Progenitor cell of endocrine pancreas (in vitro differentiated cells): ENCODE measurements at places on chromosomes 4 and X. TPM values are rescaled to one million over a fixed set of nuclear protein-coding genes. Genes with fewer than 3 reads are reported as not detected.

The MAB21L2 gene
- 0.19 and 0.51 TPM in 2 replicates for total RNA-seq

GRCh38 chr4:176090115-176090514 is 24.5 kb downstream of the WDR17 start:
- no peaks in the 10 kb centered on the region for H3K27me3 ChIP-seq
- no peaks in the 10 kb centered on the region for H3K4me1 ChIP-seq
- H3K36me3 ChIP-seq: peaks cover 2% of the 10 kb centered on the region
- no peak overlapping the region for H3K27ac ChIP-seq
- H3K4me3 ChIP-seq: no peak overlapping the region

DNA sequence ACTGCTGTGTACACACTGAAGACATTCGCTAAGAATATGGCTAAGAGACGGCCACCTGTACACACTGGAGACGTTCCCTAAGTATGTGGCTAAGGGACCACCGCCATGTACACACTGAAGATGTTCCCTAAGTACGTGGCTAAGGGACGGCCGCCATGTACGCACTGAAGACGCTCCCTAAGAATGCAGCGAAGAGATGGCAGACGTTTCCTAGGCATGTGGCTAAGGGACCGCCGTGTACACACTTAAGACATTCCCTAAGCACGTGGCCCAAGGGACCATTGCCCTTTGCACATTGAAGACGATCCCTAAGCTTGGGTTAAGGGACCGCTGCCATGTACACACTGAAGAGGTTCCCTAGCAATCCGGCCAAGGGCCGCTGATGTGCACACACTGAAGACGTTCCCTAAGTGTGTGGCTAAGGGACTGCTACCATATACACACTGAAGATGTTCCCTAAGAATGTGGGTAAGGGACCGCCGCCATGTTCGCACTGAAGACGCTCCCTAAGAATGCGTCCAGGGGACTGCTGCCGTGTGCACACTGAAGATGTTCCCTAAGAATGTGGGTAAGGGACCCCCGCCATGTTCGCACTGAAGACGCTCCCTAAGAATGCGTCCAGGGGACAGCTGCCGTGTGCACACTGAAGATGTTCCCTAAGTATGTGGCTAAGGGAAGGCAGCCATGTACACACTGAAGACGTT is 36.7 kb downstream of the DHRSX start:
- H3K27ac ChIP-seq: no peak overlapping the region
- no peak overlapping the region for H3K4me3 ChIP-seq
- H3K4me1 ChIP-seq: peaks cover 8% of the 10 kb centered on the region
- H3K36me3 ChIP-seq: peaks cover 4% of the 10 kb centered on the region
- H3K27me3 ChIP-seq: no peaks in the 10 kb centered on the region

DNA sequence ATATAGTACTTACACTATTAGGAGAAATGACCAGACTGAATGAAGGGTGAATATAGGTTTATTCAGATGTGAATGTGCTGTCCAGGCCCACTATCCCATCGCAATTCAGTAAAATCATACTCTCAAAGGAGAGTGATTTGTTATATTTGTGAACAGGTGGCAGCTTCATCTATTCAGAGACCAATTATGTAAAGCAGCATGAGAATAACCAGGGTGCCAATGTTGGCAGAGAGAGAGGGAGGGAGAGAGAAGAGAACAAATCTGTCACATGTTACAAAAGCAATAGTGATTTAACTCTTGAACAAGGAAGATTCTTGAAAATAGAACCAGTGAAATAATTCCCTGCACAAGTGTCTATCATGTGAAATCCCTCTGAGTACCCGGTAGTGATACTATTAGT is 38.9 kb upstream of the TLL1 start:
- H3K4me1 ChIP-seq: no peaks in the 10 kb centered on the region
- H3K4me3 ChIP-seq: no peak overlapping the region
- H3K27ac ChIP-seq: no peak overlapping the region
- no peaks in the 10 kb centered on the region for H3K27me3 ChIP-seq

DNA sequence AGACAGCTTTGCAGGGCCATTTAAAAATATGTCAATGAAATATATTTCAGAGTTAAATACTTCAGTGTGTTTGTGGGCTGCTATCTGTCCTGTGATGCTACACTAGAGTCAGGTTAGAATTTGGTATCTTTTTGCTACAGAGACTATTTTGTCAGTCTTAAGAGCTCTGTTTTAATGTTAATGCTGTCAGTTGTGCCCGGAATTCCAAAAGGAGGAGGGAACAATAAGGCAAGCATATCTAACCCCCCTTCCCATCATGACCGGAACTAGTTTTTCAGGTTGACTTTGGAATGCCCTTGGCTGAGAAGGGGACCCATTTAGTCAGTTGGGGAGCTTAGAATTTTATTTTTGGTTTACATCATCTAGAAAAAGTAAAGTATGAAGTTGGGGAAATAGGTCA is 34.9 kb upstream of the SLC25A4 start:
- H3K4me1 ChIP-seq: peaks cover 14% of the 10 kb centered on the region
- no peak overlapping the region for H3K4me3 ChIP-seq
- no peak for DNase-seq
- H3K27ac ChIP-seq: no peak overlapping the region
- H3K27me3 ChIP-seq: peaks cover 4% of the 10 kb centered on the region

GRCh38 chr4:108029016-108029720 is 39.5 kb downstream of the HADH start:
- no peaks in the 10 kb centered on the region for H3K27me3 ChIP-seq
- no peaks in the 10 kb centered on the region for H3K4me1 ChIP-seq
- DNase-seq: no peak
- no peak overlapping the region for H3K4me3 ChIP-seq
- no peak overlapping the region for H3K27ac ChIP-seq

The POU3F4 gene
- 0.53 and 0.67 TPM in 2 replicates for total RNA-seq

DNA sequence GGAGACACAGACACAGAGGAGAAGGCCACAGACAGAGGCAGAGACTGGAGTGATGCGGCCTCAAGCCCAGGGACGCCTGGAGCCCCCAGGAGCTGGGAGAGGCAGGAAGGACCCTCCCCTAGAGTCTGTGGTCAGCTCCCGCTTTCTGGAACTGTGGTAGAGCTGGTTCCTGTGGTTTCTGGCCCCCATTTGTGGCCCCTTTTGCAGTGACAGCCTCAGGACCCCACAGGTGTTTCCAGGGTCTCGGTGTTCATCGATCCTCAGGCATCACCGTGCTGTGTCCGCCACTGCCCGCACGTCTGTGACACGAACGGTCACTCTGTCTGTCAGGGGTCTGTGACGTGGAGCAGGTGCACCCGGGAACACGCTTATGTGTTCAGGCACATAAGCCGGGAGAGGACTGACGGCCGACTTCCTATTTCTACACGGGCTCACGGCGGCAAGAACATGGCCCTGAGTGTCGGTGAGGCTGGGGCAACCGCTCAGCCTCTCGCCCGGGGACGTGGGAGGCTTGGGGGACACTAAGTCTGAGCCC is 7.9 kb downstream of the GTPBP6 start:
- H3K36me3 ChIP-seq: peaks cover 25% of the 10 kb centered on the region
- DNase-seq: no peak
- H3K27ac ChIP-seq: no peak overlapping the region
- no peaks in the 10 kb centered on the region for H3K4me1 ChIP-seq
- H3K4me3 ChIP-seq: no peak overlapping the region

The CXCL11 gene
- not detected in 2 replicates for total RNA-seq
